Mononuclear cell (primary cell): ENCODE measurements at places on chromosomes 11 and 22. TPM values are rescaled to one million over a fixed set of nuclear protein-coding genes. Genes with fewer than 3 reads are reported as not detected.

VSIG2 gene
- 0.42 TPM for total RNA-seq

CACNA1I gene
- total RNA-seq, result 8.0 TPM

MS4A6E gene
- not detected for total RNA-seq

RFPL2 gene
- 0.10 TPM for total RNA-seq

PAX6 gene
- 0.21 TPM for total RNA-seq

DBX1 gene
- total RNA-seq, result not detected

CDC42BPG gene
- total RNA-seq, result 1.7 TPM

ESRRA gene
- 8.5 TPM for total RNA-seq

SLCO2B1 gene
- not detected for total RNA-seq

FGF4 gene
- total RNA-seq, result not detected

HPS5 gene
- total RNA-seq, result 30.2 TPM
